Stimulated activated CD4-positive, alpha-beta T cell treated with anti-CD3 and anti-CD28 coated beads, Interleukin-12 subunit alpha, Interleukin-12 subunit beta, amount 100 ng/mL, for 24 hours (primary cell): ENCODE measurements at places on chromosomes 16 and 17.

GRCh38 chr16:90077757-90078578, 837 bp upstream of the PRDM7 start:
- peak; percentile 2 for DNase-seq

- no peak for DNase-seq
Observed at GRCh38 chr17:65910836-65911235, 281.1 kb downstream of the CEP112 start.

GRCh38 chr17:7716901-7717755, at the start of gene DNAH2:
TSS of gene DNAH2 (plus strand) at chr17:7717744. CDS start at chr17:7719735, 1,991 bp downstream.
- peak; percentile 39 for DNase-seq

GRCh38 chr16:56424404-56424764, 961 bp downstream of the AMFR start:
- no peak for DNase-seq

DNA sequence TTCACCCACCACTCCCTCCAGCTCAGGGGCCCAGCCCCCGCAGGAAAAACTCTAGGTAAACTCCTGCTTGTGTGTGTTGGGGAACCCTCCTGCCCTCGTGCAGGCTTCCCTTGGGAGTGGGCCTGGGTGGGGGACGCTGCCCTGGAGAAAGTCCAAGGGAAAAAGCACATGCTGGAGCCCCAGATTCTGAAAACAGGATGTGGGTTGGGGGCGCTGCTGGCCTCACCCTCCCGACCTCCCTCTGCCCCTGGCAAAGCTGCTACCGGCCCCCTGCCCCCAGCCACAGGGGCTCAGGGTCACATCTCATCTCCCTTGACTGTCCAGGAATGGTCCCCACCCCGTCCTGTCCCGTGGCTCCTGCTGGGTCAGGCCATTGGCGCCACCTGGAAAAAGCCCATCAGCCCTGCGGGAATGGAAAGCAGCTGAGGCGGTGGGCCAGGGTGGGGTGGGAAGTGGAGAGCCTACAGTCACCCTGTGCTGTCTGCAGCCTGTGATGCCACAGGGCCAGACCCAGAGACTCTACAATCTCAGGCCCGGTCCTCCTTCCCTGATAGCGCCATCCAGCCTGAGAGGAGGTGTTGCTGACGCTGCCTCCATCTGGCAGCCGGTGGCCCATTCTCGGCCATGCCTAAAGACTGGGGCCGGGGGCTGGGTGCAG, 2.5 kb upstream of the GJD3 start:
- no peak for DNase-seq

DNA sequence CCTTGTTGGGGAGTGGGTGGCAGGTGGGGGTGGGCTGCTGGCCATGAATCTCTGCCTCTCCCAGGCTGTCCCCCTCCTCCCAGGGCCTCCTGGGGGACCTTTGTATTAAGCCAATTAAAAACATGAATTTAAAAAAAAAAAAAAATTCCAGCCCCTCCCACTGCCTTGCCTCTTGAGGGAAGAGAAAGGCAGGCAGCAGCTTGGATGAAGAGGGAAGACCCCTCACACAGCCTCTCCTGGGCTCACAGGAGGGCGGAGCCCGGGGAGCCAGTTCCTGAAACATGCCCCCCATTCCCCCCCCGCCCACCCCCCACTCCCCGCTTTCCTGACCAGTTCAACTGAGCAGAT, 1.8 kb upstream of the TCAP start:
- DNase-seq, result no peak

- no peak for DNase-seq
Observed at GRCh38 chr16:21162661-21163151, 4.2 kb downstream of the LDAF1 start.

- DNase-seq, result no peak
Observed at GRCh38 chr16:50910736-50911100, 168.8 kb downstream of the CYLD start.

DNA sequence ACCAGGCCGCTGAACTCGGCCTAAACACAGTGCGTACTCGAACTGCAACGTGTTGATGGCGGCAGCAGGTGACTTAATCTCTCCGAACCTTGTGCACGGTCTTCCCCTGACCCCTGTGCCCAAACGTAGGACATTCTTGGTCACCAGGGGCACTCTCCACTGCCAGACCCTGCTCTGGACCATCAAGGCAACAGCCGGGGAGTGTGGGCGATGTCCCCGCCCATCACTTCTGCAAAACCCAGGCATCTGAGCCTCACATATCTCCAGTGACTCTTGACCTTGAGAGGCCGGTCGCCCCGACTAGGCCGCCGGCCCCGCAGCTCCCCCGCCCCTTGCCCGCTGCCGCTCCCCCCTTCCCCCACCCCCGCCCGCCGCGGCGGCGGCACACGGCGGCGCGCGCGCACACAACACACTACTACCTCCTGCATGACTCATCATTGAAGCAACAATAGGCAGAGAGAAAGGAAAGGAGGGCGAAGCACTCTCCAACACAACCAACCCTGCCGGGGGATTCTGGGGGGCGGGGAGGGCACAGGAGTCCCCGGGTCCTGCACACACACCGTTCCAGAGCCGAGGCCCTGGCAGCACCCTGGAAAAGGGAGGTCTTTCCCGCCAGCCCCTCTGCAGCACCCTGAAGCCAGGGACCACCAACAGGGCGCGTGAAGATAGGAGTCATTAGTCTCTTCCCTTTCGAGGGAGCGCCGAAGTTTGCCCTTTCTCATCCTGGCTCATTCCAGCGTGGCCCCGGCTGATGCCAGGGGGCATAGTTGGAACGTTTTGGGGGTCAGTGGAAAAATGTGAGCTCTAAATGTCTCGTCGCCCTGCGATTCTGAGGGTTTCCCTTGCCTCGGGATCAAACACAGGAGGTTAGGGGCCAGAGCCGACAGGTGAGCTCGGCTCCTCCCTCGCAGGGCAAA, 1.9 kb downstream of the MNT start:
- DNase-seq, result peak; percentile 36

GRCh38 chr17:47254403-47254943, 846 bp downstream of the ITGB3 start:
- no peak for DNase-seq

- no peak for DNase-seq
Observed at GRCh38 chr16:30903596-30903995, 7.2 kb downstream of the CTF1 start.
